Right cardiac atrium (tissue), 5 donors: ENCODE measurements at places on chromosomes 13 and 19.

DNA sequence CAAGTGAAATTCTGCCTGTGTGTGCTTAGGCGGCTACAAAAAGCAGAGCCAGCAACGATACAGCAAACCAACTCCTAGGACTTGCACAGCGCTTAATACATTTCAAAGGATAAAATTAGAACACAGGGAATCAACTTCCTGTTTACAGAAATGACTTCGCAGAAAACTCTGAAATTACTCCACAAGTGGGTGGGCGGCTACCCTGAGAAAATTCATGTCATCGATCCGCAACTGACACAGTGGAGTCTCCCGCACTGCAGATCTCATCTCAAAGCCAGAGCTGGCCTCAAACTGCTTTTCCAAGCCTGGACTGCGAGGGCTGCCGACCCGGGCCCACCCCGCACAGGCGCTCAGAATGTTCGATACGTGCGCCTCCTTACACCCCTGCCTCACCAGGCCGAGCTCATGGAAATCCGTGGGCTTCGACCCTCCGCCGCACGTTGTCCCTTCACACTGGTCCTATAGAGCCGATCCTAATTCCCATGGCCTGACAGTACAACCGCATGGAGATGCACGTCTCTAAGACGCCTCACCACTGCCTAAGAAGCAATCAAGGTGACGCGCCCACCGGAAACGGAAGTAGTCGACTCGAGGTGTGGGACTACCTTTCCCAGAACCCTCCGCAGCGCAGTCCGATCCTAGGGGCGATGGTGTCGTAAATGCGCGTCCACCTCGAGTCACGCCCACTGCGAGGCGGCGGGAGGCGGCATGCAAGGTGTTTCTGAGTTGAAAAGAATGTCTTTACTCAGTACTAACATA, at the start of gene ZNF229:
Gene ZNF229 (minus strand): TSS at position 557 of the 759 bp plus-strand sequence. CDS start 5,625 bp downstream, outside the sequence.
- DNase-seq, result peak; percentile 94

GRCh38 chr13:39452834-39453233, 150.2 kb downstream of the LHFPL6 start:
- no peak for DNase-seq

GRCh38 chr13:64672751-64673150, 2557.4 kb downstream of the PCDH9 start:
- no peak for DNase-seq

DNA sequence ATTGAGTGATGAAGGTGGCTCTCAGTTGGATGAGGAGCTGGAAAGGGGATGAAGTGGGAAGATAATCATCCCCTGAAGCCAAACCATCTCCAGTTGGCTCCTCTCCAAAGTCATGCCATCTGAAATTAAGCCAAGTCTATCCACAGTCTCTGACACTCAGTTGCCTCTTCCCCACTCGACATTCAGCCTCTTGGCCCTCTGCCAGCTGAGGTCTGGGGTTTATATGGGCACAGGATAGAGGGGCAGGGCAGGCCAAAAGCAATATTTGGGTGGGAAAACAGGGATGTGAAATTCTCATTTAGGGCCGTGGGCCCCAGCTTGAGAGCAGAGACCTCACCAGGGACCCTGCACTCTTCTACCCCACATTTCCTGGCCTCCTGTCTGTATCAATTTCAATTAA, 85.9 kb downstream of the SLITRK1 start:
- no peak for DNase-seq

- no peak for DNase-seq
Measured at GRCh38 chr19:46717716-46718143, 816 bp upstream of the PRKD2 start.

DNA sequence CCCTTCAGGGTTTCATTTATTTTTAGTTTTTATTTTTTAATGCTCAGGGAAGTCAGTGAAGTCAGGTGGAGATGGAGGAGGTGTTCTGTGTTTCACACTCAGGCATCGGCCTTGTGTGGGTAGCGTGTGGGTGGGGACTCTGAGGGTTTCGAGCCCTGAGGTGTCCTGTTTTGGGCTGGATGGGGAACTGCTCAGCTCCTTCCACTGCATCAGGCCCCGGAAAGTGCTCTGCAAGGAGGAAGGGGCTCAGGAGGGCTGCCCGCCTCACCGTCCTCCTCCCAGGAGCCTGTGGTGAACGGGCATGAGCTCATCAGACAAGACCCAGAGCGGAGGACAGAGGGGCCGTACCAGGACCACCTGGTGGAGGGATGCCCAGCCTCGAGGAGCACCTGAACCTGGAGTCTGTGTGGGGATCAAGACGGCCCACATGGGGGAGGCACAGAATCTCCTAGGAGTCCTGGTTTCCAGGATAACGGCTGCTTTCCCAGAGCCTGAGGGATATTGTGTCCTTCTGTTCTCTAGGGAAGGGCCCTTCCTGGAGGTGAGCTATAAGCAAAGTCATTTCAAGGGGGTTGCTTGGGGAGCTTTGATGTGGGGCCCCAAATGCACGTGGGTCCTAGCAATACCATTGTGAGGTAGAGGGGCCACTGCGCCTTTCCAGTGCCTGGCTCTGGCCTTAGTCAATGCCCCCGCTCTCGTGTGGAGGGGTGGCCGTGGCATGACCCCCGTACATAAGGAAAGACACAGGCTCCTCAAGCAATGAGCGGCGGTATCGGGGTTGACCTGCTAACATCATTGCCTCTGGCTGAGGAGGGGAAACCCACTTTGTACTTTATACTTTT, 13.5 kb upstream of the GAS6 start:
- DNase-seq, result peak; percentile 26

DNA sequence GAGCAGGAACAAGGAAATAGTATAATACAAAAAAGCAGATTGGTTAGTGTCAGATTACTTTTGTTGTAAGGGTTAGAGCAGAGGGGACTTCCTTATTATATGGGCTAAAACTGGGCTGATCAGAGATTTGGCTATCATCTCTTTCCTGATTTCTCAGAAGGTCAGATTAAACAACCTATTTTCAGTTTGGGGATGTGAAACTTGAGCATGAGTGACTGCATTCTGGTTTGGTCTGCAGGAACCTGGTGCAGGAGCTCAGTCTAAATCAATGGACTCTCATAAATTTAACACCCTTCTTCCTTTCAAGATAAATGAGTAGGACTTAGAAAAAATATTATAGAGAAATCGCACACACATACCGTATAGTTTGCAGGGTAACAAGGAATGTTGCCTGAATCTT, 12.9 kb upstream of the RFXAP start:
- no peak for DNase-seq

DNA sequence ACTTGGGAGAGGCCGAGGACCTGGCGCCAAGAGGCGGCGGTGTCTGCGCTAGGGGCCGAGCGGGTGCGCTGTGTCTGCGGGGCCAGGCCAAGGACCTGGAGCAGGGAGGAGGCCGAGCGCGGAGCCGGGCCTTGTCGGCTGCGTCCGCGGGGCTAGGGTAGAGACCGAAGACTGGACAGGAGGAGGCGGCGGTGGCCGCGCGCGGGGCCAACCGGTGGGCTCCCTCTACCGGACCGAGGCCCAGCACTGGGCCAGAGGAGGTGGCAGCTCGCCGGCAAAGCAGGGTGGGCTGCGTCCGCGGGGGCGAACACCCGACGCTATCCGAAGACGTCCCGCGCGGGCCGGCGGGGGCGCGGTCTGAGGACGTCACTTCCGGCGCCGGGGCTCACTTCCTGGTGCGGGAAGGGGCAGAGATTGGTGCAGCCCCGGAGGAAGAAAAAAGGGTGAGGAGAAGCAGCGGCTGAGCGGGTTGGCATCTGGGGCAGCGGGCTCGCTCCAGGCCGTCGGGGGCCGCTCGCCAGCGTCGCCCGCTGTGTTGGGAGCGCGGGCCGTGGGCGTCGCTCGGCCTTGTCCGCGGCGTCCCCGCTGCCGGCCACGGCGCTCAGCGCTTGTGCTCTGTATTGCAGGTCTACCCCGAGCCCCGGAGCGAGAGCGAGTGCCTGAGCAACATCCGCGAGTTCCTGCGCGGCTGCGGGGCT, 38.3 kb downstream of the ARHGEF7 start:
- DNase-seq, result peak; percentile 97

DNA sequence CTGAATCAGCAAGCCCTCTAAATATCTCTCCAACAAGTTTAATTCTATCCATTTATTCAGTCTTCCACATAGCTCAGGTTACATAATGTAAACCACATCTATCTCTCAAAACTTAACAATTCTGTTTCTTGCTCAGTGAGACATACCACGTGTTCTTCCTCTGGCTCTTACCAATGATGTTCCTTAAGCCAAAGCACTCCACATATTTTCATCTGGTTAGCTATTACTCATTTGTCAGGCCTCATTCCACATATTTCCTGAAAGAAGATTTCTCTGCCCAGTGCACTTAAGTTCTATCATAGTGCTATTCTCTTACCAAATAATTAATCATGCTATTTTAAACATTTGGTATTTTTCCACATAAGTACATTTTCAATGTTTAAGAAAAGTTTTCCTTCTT, 403.3 kb upstream of the ATXN8OS start:
- no peak for DNase-seq

DNA sequence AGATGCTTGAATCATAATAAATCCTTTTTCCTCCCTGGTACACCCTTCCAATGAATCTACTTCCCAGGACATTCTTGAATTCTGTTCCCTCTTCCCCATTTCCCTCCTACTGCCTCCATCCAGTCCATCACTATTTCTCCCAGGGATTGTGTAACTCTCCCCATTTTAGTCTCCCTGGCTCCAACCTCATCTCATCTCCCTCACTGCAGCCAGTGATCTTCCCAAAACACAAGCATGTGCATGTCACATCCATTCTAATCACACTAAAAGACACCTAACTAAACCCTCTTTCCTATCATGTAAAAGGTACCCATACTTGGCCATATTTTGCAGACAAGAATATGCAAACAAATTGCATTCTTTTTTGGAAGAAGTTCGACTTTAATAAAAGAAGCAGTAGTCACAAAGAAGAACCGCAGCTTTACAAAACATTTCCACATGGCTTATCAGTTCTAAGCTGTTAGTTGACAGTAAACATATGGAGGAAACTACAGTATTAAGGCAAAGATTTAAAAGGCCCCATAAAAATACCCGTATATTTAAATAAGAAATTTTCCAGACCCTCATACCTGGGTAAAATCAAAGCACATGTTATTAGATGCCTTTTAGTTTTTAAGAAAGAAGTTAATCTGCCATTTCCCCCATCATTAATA, 111.0 kb downstream of the KCTD12 start:
- DNase-seq, result no peak

DNA sequence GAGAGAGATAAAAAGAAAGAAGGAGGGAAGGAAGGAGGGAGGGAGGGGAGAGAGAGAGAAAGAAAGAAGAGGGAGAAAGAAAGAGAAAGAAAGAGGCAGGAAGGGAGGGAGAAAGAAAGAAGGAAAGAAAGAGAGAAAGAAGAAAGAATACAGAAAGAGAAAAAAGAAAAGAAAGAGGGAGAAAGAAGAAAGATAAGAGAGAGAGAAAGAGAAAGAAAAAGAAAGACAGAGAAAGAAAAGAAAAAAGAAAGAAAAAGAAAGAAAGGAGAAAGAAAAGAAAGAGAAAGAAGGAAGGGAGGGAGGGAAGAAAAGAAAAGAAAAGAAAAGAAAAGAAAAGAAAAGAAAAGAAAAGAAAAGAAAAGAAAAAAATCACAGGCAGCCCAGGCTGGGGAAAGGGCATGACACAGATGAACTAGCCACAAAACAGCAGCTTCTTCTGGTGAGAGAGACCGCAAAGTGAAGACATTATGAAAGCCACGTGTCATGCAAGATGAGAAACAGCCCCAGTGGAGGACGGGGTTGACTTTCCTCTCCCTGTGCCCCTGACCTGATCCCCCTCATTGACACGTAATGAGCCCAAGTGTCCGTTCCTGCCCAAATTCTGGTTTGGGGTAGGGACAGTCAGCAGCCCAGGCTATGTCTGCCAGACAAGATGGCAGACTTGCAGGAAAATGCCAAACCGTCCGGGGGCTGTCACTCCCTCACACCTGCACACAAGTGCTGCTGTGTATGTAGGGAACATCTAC, 102.1 kb downstream of the INSR start:
- DNase-seq, result no peak

DNA sequence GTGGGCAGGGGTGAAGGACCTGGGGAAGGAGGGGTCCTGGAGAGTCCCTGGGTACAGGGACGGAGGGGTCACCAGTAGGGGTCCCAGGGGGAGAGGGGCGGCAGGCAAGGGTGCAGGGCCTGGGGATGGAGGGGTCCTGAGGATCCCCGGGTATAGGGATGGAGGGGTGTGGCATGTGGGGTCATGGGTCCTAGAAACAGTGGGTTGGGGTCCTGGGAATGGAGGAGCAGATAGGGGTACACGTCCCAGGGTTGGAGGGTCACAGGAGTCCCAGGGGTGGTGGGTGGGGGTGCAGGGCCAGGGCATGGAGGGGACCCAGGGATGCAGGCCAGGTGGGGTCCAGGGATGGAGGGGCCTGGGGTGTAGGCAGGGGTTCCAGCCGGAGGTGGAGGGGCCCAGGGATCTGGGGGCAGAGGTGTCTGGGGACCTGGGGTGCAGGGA, 1.4 kb downstream of the BTBD2 start:
- DNase-seq, result no peak

- DNase-seq, result no peak
Measured at GRCh38 chr13:58134012-58134411, 502.5 kb downstream of the PCDH17 start.

- DNase-seq, result no peak
Measured at GRCh38 chr13:37014609-37015008, 14.0 kb downstream of the EXOSC8 start.

- DNase-seq, result no peak
Measured at GRCh38 chr13:100131863-100132574, 43.1 kb downstream of the PCCA start.

GRCh38 chr19:15304140-15304705, 28.1 kb downstream of the BRD4 start:
- no peak for DNase-seq
